ENCODE measurements at places on chromosomes 6 and 20. TPM values are rescaled to one million over a fixed set of nuclear protein-coding genes. Genes with fewer than 3 reads are reported as not detected.

Gene KCNB1
- total RNA-seq, result 3.5 TPM

Gene B4GALT5
- total RNA-seq, result 19.5 TPM

Gene CALHM5
- total RNA-seq, result 8.6 TPM

Gene SPACA1
- not detected for total RNA-seq

Gene KIF13A
- total RNA-seq, result 64.7 TPM

Gene MOCS1
- total RNA-seq, result 7.0 TPM

Gene OXT
- total RNA-seq, result not detected

Gene ILRUN
- 38.1 TPM for total RNA-seq

Gene ANKEF1
- 1.7 TPM for total RNA-seq

Gene LKAAEAR1
- not detected for total RNA-seq

Gene FAM8A1
- total RNA-seq, result 59.9 TPM

Gene SLC16A10
- 5.4 TPM for total RNA-seq

Gene TDRD6
- total RNA-seq, result 1.9 TPM

Gene SMOC2
- 61.1 TPM for total RNA-seq

Gene HLA-DPA1
- 25.4 TPM for total RNA-seq

Gene EMILIN3
- 4.1 TPM for total RNA-seq

Gene FAM83B
- 15.7 TPM for total RNA-seq

Gene IP6K3
- 0.95 TPM for total RNA-seq

Gene C6orf141
- 3.1 TPM for total RNA-seq

All from urinary bladder (tissue), 4 donors.